ENCODE measurements at places on chromosomes 2 and 18. TPM values are rescaled to one million over a fixed set of nuclear protein-coding genes. Genes with fewer than 3 reads are reported as not detected.

DNA sequence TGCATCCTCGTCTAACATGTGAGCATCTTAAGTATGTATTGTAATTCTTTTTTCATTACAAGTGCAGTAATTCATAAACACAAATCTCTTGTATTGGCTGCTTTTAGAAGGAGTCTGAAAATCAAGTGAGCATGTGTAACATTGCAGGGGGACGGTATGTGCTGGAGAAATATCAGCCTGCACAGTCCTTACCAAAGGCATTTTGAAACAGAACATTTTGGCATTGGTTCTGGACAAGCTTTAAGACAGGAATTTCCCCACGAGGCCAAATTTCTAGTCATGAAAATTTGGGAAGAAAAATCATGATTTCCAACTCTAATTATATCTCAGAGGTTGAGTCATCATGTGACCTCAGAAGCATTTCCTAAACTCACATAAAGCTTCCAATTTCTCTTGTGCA lies 24.7 kb upstream of the NRP2 start:
- DNase-seq = no peak

DNA sequence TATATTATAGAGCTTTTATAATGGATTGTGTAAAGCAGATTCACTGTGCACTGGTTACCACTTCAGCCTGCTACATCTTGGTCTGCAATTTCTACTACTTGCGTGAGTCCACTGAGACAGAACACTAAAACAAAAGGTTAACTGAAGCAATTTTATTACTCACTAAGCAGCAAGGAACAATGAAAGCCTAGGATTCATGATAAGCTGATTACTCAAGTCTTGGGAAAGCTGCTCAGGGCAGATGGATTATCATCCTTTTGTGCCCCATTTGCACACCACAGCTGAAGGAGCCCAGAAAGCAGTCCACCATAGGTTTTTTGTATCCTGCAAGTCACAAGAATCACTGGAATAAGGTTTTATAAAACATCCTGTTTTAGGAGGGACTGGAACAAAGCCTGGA lies 1215.2 kb upstream of the TMEFF2 start:
- DNase-seq = no peak

GRCh38 chr2:201858281-201859184 lies 52.2 kb downstream of the CDK15 start:
- no peak for DNase-seq

DNA sequence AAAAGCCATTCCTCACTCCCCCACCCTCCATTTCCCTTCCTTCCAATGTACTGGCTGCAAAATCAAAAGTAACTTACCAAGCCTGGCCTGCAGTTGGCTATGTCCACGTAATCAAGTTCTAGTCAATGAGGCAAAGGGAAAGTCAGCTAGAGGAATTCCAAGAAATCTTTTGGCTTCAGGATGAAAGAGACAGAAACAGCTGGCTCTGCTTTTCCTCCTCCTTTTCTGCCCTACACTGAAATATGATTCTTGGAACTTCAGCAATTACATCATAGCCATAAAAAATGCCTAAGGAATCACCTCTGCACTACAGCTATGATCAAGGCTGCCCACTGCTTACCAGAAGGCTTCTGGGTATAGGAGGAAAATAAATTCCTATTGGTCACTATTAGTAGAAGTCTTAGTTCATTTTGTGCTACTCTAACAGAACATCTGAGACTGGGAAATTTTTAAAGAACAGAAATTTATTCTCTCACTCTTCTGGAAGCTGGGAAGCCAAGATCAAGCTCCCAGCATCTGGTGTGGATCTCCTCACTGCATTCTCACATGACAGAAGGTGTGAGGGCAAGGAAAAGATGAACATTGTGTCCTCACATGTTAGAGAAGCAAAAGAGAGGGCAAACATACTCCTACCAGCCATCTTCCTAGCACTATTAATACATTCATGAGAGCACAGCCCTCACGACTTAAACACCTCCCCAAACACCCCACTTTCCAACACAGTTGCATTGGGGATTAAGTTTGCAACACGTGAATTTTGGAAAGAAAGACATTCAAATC lies 219.9 kb downstream of the TMX3 start:
- DNase-seq = no peak

DNA sequence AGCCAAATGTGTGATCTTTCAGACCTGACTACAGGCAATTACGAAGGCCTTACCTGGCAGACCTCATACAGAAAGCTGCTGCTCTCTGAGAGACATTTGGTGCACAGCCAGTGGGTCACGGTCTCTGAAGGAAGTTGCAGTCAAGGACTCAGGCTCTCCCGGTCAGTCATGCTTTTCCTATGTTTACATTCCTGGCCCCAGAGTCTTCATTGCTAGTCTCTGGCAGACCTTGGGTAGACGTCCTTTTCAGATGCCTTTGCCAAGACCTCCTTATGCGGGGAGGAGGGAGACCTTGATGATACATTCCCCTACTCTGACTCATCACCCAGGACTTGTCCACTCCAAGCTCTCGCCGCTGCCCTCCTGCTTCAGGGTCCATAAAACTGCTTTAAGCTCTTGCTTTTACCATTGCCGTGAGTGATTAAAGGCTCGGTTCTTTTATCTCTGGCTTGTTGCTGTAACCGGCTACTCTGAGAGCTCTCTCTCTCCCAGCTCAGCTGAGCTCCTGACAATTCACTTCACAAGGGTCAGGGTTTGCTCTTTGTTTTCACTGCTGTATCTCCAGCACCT lies 62.0 kb upstream of the SLC35F5 start:
- DNase-seq = no peak

DNA sequence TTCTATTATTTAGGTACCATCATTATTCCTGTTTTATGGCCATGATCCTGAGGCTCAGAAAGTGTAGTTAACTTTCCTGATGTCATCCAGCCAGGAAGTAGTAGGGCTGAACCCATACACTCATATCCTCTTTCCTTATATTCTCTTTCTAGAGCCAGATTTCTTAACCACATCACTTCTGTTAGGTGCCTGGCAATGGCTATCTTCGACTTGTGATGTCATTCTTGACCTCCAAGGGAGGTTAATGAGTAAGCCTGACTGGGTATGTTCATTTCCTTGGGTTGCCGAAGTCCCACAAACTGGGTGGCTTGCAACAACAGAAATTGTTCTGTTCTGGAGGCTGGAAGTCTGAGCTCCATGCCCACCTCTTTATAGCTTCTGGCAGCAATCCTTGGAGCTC lies 43.4 kb downstream of the ITGB6 start:
- no peak for DNase-seq

GRCh38 chr2:85905187-85905666 lies 16.4 kb upstream of the ST3GAL5 start:
- no peak for DNase-seq

GRCh38 chr2:104431701-104432121 lies 422.2 kb upstream of the POU3F3 start:
- no peak for DNase-seq

Gene HOXD8
- total RNA-seq = 0.28 TPM

Gene FMNL2
- total RNA-seq = 10.4 TPM
